ENCODE measurements at places on chromosomes 6 and 20.

- DNase-seq = no peak
Observed at GRCh38 chr6:72857791-72858585, 236.1 kb downstream of the KCNQ5 start.

GRCh38 chr6:130518588-130518987, 152.8 kb downstream of the TMEM200A start:
- DNase-seq = no peak

DNA sequence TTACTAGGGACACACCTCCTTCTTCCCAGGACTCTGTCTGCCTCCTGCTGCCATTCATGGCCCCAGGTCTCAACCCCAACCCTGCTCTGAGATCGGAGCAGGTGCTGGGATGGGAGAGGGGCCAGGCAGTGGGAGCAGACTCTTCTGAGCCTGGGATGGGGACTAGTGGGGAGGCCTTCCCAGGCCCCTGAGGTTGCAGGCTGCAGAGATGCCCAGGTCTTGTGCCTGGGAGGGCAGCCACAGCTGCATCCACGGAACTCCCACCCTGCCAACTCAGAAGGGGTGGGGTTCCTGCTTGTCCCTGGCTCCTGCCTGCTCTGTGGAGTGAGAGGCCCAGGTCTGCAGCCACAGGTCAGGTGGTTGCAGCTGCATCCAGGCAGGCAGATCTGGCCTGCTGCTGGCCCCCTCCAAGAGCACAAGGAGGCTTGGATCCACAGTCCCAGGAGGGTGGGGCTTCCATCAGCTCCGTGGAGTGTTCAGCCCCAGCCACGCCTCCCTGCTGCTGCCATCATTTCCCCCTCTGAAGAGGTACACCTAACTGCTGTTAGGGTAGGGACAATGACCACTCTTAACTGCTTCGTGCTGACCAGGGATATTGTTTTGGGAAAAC, 2.9 kb upstream of the SLC22A1 start:
- no peak for DNase-seq

DNA sequence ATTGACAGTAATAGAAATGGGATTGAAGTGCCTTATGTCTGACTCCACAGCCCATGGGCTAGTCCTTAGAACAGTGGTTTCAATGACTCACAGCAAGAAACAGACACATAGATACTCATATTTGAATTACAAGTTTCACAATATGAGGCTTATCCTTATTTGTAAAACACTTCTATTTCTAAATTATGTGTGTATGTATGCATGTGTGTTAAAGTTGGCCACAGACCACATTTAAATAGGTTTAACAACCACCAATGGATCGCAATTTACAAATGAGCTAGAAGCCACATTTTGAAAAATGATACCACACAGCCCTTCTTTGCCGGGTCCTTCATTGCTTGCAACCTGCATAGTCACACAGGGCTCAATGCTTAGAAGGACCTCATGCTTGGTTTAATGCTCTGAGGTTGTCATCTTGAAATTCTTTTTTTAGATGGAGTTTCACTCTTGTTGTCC, 157.8 kb upstream of the PREP start:
- no peak for DNase-seq

- no peak for DNase-seq
Observed at GRCh38 chr20:49757597-49757996, 43.9 kb upstream of the B4GALT5 start.

DNA sequence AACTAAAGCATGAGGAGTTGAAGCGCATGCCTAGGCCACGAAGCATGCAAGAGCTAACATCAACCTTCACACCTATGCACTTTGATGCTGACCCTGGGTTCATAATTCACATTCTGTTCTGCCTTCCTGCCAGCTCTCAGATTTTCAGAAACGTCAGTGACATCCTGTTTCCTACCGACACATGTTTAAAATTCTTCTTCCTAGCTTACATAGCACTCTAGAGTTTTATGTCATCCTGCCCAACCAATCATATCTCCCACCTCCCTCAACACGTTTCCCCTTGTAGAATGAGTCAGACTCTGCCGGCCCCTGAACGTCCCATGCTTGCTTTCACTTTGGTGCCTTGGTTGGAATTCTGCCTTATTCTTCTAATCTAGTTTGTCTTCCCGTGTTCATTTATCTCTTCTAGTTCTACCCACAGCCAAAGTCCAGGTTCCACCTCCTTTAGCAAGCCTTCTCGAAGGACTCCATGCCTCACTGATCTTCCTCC, 97.2 kb upstream of the MAP7 start:
- no peak for DNase-seq

DNA sequence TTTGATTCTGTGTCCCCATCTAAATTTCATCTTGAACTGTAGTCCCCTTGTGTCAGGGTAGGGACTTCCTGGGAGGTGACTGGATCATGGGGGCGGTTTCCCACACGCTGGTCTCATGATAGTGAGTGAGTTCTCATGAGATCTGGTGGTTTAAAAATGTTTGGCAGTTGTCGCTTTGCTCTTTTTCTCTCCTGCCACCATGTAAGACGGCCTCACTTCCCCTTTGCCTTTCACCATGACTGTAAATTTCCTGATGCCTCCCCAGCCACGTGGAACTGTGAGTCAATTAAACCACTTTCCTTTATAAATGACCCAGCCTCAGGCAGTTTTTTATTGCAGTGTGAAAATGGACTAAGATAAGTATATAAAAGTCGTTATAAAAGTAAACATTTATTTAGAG, 80.5 kb upstream of the SGK1 start:
- DNase-seq = no peak

DNA sequence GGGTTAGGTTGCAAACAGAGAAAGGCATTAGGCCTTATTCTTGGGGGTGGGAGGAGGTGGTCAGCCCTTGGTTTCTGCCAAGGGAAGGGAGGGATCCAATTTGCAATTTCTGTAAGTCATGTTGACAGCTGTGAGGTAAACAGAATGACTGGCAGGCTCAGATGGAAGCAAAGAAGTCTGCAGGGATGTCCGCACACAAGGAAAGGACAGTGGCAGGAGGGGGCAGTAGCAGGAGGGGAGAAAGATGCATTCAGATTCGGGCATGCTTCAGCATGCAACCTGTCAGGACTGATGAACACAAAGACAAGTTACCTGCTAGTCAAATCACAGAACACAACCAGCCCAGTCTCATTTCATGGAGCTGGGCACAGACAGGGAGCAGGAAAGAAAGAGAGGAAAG, 217.9 kb upstream of the FOXA2 start:
- no peak for DNase-seq

GRCh38 chr6:1796706-1797529, 187.2 kb downstream of the FOXC1 start:
- no peak for DNase-seq

DNA sequence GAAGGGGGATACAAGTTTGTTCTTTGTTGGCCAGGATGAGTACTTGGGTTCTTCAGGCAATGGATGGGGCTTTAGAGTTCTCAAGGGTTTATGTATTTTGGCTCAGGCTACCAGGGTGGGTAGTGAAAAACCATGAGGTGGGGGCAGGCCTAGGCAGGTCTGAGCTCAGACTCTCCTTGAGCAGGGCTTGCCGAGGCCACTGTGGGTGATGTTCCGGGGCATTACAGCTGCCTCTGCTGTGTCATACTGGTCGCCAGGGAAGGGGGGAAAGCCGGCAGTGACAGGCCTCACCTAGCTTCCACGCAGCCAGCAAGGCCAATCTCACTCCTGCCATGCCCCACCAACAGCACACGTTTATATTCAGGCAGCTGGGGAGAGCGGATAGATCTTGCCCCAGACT, 79.6 kb downstream of the BCKDHB start:
- DNase-seq = no peak
